ENCODE measurements at places on chromosomes 7 and 10.

- DNase-seq = no peak
These were observed 11.8 kb downstream of the DNAJB12 start for GRCh38 chr10:72342911-72343310.

DNA sequence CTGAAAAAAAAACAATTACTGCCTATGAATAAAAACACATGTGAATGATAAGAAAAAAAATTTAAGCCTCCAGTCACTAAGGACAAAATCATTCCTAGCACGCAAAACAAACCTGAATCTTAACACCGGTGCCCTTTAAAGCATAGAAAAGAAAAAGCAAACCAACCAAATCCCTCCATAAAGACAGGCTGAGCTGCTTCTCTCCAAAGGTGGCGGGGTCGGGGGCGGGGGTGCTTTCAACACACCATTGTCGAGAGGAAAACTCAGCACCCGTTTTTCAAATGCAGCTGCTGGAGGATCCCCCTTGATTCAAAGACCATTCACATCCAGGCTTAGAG is 1.4 kb downstream of the ST8SIA6 start:
- DNase-seq = no peak

DNA sequence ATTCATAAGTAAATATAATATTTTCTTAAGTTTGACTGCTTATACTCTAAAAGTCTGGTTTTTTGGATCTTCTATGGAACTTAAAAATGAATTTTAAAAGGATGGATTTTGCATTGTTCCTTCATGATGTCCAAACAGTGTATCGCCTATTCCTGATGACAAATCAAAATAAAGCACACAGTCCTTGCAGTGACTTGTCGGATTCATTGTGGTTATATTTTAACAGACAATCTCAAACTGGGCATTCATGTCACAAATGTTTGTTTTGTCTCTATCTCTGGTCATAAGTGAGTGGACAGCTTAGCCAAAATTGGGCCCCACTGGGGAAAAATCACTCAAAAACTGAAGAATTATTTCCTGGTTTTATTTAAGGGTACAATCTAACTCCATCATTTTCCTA is 74.8 kb downstream of the LMBR1 start:
- no peak for DNase-seq

DNA sequence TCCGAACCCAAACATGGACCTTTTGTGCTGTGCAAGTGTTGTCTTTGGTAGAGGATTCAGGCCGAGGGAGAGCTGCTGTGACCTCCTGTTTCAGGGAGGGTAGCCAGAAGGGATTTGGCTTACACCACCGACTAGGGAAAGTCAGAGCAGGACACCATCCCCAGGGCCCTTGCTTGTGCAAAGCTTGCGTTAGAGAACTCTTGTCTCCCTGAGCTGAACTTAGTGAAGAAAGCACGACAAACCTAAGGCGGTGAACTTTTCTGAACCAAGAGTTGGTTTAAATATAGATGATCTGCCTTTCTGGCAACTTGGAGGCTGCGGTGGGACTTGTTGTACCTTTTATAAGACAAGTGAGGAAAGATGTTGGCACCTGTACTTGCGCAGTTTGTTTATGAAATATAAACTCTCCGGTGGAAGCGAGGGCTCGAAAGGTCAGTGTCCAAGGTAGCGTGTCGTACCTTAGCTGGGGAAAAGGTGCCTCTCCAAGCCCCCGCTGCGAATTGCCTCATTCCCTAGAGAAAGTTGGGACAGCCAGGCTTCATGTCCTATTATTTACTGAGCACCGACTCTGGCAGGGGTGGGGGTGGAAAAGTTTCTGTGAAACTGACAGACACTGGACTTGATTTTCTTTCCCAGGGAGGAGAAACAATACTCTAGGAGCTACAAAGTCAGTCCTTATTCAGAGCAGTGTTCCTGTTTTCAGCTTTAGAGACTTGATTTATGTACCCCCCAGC is 31.6 kb downstream of the WBP1L start:
- DNase-seq = no peak

GRCh38 chr10:114548662-114549061 is 109.4 kb downstream of the ABLIM1 start:
- DNase-seq = no peak

- no peak for DNase-seq
These were observed 25.5 kb upstream of the NKX2-3 start for GRCh38 chr10:99507265-99507664.

DNA sequence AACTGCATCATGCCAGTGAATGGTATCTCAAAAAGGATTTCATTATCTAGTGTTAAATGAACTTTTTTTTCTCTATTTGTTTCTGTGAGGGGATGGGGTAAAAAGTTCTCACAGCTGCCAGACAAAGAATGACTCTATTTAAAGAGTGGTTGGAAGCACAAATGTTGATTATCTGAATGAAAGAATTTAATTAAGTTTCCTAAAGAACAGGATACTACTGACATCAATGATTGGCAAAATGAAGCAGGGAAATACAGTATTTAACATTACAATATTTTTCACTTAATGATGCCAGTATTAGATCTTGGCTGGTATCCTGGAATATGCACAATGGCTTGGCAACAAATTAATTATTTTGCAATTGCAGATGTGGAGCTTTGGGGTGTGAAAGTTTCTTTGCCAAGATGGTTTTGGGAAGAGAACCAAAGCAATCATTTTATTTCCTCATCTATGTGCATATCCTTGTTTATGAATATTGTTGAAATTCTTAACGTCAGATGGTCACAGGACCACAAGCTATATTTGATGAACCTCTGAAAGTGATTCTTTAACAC is 336.8 kb downstream of the ARL4A start:
- DNase-seq = no peak

DNA sequence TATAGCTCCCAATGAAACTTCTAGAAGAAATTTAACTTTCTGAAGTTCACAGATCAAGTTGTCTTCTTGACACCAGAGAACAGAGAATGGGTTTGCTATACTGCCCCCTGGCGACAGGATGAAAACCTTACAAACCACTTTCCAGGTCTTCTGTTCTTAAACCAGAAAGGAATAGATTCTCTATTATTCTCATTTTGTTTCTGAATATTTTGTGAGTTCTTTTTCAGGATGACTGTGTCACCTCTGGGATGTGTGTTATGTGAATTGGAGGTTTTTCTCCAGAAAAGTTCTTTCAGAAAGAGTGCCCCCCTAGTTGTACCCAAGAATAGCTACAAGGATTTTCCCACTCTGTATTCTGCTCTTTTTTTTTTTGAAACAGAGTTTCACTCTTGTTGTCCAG is 6.3 kb downstream of the IFT22 start:
- peak; percentile 32 for DNase-seq

DNA sequence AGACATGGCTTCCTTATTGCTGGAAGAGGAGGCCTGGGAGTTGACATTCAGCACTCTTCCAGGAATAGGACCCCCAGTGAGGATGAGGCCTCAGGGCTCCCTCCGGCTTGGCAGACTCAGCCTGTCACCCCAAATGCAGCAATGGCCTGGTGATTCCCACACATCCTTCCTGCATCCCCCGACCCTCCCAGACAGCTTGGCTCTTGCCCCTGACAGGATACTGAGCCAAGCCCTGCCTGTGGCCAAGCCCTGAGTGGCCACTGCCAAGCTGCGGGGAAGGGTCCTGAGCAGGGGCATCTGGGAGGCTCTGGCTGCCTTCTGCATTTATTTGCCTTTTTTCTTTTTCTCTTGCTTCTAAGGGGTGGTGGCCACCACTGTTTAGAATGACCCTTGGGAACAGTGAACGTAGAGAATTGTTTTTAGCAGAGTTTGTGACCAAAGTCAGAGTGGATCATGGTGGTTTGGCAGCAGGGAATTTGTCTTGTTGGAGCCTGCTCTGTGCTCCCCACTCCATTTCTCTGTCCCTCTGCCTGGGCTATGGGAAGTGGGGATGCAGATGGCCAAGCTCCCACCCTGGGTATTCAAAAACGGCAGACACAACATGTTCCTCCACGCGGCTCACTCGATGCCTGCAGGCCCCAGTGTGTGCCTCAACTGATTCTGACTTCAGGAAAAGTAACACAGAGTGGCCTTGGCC is 4.3 kb downstream of the PGAM2 start:
- no peak for DNase-seq

DNA sequence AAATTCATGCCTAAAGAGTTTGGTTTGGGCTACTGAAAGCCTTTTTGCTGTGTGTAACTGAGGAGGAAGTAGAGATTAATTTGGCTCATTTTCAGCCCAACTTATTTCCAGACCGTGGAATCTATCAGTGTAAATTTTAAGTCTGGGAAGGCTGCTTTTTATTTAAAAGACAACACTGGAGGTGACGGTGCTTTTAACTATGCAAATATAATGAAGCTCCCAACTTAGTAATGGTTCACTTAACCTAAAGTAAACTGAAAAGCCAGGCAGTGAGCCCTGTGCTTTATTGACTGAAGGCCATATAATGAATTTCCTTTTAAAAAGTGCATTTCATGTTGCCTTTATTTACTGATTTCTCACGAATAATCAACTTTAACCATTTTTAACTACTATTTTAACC is 127.2 kb downstream of the NPY start:
- no peak for DNase-seq

DNA sequence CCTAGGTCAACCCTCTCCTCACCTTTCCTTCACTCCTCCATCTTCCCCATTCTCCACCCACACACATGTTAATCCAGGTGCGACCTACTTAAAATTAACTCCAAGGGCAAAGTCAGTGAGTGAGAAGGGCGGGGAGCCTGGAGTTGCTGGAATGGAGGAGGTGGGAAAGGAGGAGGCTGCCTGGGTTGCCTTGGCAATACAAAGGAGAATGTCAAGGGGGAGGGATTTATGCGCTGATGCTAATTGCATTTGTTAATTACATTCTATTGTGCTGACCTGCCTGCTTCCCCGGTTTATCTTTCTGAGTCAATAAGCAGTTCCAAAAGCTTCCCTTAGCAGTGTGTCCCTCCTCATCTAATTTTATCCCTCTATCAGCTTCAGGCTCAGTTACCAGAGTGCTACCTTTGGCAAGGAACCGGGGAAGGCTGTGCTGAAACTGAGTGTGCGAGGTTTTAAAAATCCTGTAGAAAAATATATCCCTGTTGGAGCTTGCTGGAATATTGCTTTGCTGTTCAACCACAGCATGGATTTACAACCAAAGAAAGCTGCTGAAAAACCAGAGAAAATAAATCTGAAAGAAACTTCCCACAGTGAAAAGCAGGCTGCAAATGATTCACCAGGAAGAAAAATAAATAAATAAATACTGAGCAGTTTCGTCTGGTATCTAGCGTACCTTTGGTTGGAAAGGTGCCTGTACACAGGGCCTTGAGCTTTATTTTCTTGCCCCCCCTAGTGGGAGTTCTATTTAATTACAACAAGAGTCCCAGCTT is 113.2 kb upstream of the DGKB start:
- DNase-seq = no peak

GRCh38 chr7:135665042-135665441 is 2.7 kb downstream of the STMP1 start:
- DNase-seq = no peak

DNA sequence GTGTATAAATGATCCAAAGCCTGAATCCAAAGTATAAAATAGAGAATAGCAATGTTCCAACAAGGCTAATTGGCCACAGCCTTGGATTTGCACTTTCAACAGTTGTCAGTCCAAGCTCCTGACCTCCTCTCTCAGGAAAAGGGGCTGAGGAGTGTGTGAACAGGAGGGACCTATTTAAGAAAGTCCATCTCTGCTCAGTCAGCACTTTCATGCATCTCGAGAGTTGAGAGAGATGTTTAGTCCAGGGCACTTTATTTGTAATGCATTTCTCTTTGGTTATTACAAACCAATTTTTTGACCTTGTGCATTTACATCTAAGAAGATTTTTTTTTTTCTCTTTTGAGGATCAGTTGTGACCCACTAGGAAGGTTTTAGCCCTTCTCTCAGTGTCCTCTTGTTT is 244.2 kb downstream of the CREB5 start:
- DNase-seq = no peak

DNA sequence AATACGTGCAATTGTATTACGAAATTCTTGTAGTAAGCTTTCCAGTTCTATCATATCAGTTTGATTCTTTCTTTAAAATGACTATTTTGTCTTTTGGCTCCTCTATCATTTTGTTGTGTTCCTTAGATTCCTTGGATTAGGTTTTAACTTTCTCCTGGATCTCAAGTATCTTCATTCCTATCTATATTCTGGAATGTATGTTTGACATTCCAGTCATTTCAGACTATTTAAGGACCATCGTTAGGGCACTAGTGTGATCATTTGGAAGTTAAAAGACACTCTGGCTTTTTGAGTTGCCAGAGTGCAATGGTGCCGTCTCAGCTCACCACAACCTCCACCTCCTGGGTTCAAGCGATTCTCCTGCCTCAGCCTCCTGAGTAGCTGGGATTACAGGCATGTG is 45.7 kb upstream of the SFTPD start:
- no peak for DNase-seq

- no peak for DNase-seq
These were observed 65.5 kb downstream of the OAT start for GRCh38 chr10:124353091-124353815.

- peak; percentile 79 for DNase-seq
These were observed at the start of gene GIMAP7 for GRCh38 chr7:150514748-150515222. Gene GIMAP7 (plus strand): TSS chr7:150514872. CDS start chr7:150519975, 5,103 bp downstream.

- no peak for DNase-seq
These were observed 72.8 kb downstream of the ST8SIA6 start for GRCh38 chr10:17381502-17382142.

GRCh38 chr7:37273891-37274290 is 174.8 kb downstream of the ELMO1 start:
- DNase-seq = no peak

GRCh38 chr7:79681454-79681853 is 228.0 kb upstream of the MAGI2 start:
- no peak for DNase-seq

DNA sequence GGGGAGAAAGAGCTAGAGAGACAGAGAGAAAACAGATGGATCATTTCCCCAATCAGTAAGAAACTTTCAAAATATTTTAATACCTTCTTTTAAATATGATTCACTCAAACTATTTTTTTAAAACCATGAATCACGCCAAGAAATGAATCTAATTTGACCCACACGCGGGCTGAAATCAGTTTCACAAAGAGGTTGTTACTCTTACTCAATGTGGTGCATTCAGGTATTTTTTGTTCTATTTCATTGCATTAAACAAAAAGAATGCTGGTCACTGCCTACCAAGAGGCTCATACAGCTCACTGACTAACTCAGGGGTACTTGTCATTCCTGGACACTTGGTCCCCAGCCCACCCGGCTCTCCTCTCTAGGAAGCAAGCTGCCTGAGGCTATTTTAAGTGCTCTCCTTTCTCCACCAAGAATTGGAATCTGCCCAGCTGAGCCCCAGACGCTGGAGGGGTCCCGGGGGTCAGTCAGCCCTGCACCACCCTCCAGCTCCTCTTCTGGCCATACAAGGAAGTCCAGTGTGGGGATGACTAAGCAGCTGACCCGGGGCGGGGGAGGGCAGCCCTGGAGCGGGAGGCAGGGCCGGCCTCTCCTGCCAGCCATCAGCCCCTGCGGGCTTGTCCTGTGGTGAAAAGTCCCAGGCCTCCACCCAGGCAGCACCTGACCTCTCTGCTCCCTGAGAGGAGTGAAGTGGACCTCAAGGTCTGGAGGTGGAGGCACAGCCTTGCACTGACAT is 21.7 kb upstream of the PFKP start:
- no peak for DNase-seq

GRCh38 chr10:104321226-104321625 is 17.0 kb downstream of the ITPRIP start:
- no peak for DNase-seq

- DNase-seq = no peak
These were observed 1224.2 kb upstream of the SORCS1 start for GRCh38 chr10:108388706-108389105.

GRCh38 chr7:157719705-157720655 is 383.2 kb downstream of the DNAJB6 start:
- DNase-seq = no peak

GRCh38 chr7:124411796-124412195 is 353.8 kb downstream of the GPR37 start:
- no peak for DNase-seq

- no peak for DNase-seq
These were observed 177.6 kb upstream of the FZD8 start for GRCh38 chr10:35819736-35820135.
